ENCODE measurements at places on chromosomes 1 and 21.

DNA sequence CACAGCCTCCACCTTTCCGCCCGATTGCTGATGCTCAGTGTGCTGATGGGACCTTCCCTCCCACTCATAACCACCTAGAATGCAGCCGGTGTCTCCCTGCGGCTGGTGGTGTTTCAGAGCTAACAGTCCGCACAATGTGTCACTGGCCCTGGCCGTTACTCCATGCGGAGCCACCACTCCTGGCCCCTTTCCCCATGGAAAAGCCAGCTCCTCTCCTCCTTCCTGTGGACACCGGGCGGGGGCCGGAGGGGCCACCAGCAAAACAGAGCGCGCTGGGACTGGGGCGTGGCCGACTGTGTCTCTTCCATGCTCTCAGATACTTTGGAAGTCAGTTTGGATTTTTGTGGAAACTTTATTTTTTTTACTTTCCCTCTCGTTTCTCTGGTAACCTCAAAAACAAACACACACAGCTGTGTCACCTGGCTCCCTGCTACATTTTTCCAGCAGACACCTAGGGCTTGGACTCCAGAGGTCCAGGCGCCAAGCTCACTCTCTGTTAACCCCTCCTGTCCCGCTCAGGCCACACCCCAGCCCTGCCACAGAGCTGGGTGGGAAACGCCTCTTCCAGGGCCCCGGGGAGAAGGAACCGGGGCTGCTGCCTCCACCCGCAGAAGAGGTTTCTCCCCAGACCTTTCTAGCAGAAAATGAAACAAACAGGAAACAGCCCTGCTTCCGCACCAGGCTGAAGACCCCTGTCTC, 32.5 kb upstream of the COL6A2 start:
- no peak for DNase-seq

GRCh38 chr1:15680561-15681348, 3.4 kb upstream of the PLEKHM2 start:
- no peak for DNase-seq

GRCh38 chr1:192557841-192558595, 17.6 kb upstream of the RGS1 start:
- DNase-seq, result no peak

GRCh38 chr1:92367496-92367895, 68.6 kb downstream of the RPAP2 start:
- DNase-seq, result no peak

DNA sequence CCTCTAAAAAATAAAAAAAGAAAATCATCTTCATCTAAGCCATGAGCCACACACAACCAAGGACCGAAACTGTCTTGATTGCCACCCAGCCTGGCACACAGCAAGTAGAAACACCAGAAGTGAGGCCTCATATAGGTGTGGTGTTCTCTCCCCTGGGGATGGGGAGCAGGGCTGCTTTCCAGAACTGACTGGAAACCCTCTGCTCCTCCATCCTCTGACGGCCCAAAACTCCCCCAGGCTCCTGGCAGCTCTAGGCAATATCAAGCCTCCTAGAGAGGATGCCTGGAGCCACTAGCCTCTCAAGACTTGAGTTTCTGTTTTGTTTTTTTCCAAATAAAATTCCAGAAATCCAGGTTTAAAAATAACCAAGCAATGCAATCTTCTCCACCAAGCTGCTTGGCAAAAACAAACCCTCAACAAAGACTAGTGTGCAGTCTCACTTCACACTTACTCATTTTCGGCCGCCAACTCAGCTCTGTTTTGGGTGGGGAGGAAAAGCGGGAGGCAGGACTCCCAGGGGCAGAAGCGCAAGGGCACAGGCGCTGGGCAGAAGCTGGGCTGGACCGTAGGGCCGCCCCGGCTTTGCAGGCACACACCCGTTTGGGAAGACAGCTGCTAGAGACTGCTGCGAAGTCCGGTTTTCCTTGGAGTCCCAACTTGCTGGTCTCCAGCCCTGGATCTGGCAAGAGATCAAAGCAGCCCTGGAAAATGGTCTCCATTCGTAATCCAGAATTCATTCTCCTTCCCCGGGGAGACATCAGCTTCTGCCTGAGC, 78.2 kb upstream of the CAPZB start:
- no peak for DNase-seq

GRCh38 chr1:40305451-40305850, 11.6 kb downstream of the COL9A2 start:
- no peak for DNase-seq

GRCh38 chr21:31374395-31374794, 30.3 kb upstream of the TIAM1 start:
- no peak for DNase-seq

GRCh38 chr21:45698493-45699184, 55.1 kb downstream of the PCBP3 start:
- DNase-seq, result no peak

GRCh38 chr1:23431431-23431830, 6.9 kb upstream of the TCEA3 start:
- DNase-seq, result no peak

DNA sequence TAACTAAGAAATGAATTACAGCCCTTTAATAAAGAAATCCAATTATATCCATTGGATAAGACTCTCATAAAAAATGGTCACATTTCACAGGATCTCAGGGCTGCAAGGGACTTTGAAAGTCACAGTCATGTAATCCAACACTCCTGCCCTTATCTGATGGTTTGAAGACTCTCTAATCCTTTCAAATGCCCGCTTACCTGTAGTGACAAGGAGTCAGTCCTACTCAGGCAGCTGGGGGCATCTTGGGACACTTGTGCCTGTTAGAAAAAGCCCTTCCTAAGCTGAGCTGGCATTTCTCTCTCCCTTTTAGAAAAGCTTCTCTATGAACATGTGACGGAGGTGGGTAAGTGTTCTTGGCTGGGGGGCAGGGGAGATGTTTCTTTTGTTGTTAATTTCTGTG, 11.0 kb upstream of the ZNF691 start:
- no peak for DNase-seq

DNA sequence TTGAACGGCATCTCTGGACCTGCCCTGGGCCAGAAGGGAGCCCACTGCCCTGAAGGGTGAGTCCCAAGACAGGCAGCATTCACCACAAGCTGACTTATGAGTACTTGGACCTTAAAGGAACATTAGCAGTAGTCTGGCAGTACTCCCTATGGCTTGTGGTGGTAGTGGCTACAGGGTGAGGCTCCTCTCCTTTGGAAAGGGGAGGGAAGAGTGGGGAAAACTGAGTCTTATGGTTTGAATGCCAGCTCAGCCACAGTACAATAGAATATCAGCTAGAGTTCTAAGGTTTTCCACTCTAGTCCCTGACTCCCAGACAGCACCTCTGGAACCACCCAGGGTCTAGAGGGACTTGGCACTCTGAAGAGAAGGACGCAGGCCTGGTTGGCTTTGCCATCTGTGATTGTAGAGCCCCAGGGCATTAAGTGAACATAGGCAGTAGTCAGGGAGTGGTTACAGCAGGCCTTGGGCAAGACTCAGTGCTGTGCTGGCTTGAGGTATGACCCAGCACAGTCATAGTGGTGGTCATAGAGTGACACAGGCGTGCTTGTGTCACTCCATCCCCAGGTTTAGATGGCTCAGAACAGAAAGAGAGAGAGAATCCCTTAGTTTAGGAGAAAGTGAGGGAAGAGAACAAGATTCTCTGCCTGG, 31.0 kb downstream of the CD53 start:
- DNase-seq, result no peak

DNA sequence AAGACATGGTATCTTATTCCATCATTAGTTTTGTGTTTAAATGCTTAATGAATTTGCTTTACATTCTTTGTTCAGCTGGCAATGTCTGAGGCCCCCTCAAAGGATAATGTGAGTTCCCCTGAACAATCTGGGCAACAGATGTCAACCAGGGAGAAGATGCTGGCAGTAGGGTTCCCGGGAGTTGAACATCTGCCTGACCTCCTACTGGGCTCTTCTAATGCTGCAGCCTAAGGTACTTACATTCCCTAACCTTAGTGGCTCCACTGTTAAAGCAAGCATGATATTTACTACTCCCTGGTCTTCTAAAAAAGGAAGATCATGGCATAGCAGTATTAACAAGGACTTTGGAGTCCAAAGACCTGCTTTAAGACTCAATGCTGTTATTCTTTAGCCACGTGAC, 574.9 kb upstream of the NR5A2 start:
- no peak for DNase-seq

- DNase-seq, result no peak
Observed at GRCh38 chr1:233675446-233675845, 61.5 kb downstream of the KCNK1 start.

GRCh38 chr21:42584296-42584641, 69.2 kb upstream of the PDE9A start:
- DNase-seq, result no peak

- DNase-seq, result no peak
Observed at GRCh38 chr1:39676948-39677548, 5.1 kb upstream of the NT5C1A start.

DNA sequence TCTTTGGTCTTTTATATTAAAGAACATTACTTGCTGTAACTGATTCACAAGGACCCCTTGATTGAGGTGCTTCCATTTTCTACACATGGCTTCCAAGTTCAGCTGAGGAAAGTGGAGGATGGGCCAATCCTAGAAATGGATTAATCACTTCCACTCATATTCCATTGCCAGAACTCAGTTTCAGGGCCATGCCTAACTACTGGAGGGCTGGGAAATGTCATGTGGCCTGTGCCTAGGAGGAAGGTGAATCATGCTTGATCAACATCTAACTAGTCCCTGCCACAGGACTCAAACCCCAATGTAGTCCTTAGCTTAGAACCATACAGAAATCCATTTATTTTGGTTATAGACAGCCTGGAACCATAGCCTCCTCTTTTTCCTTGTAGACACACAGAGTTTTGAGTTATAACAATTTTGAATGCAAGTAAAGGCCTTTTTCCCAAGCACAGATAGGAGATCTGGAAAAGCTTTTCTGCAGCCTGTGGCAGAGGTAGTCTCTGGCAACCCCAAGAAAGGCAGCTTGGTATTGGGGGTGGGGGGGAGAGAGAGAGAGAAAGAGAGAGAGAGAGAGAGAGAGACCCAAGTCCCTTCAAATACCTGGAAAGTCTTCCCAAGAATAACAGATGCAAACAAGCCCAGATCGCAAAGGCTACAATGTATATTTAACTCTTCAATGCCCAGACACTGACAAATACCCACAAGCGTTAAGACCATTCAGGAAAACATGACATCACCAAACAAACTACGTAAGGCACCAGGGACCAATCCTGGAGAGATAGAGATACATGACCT, 12.5 kb downstream of the MAST2 start:
- DNase-seq, result no peak

DNA sequence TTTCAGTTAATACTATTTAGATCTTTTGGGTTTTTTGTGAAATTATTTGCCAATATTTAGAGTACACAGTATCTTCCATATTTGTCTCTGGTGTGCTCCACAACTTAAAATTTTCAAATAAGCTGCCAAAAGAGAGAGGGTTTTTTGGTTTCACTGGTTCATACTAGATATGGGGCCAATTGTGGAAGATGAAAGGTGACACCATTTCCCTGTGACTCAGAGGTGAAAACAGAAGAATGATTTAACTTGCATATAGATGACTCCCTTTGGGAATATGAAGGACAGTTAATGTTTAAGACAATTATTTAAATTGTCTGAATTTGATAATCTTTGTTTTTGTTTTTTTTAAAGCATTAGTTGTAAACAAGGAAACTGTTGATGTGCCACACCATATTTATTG, 37.5 kb downstream of the IVNS1ABP start:
- DNase-seq, result no peak

DNA sequence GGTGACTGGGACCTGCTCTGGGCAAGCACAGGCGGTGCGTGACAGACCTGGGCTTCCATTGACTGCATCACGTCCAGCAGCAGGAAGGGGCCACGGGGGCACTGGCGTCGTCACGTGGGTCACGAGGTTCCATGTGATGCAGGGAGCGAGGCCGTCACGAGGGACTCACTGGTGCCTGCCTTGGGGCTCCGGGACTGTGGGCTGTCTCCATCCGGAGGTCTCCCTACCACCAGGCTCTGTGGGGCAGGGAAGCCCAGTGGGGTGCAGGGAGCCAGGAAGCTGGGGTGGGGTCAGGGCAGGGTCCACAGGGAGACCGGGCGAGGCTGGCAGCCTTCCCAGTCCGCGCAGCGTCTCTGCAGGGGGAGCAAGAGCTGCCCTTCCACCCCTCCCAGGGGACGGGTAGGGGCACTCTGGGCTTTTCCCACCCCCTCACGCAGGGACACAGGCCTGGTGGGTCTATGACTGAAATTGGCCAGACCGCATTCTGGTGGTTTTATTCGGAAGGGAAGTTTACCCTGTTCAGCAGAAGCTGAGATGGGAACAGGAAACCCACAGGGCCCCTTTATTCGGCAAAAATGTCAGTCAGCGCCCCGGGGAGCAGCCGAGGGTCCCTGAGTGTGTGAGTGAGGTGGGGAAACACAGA, 416 bp upstream of the TNFRSF14 start:
- DNase-seq, result peak; percentile 55

DNA sequence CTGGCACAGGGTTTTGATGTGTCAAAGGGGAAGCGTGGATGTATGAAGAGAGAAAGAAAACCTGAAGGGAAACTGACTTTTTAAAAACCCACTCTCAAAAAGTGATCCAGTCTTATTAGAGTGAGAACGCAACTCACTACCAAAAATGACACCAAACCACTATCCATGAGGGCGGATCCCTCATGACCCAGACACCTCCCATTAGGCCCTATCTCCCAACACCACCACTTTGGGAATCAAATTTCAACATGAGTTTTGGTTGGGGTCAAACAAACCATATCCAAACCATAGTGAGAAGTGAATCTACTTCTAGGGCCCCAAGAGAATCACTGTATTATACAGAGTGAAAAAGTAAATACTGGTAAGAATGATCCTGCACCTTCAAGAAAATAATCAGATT, 53.5 kb downstream of the FNBP1L start:
- DNase-seq, result no peak

DNA sequence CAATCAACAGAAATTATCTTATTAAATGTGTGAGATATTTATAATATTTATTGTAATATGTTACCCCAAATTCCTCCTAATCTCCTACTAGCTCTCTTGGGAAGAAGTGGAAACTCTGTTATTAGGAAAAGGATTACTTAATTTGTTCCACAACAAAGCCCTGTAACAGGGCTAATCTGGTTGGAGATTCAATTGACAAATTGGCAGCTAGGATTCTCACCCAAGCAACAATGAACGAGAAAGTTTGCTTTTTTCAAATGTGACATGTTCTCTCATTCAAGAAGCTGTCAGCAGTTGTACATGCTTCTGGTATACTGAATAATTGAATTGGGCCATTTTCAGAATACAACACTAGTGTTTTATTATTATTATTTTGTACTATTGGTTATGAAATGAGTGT, 367.9 kb upstream of the ADGRL4 start:
- DNase-seq, result no peak
